Activated T-helper 2 cell treated with anti-CD3 and anti-CD28 coated beads, Interferon-gamma antibody, Interleukin-2, Interleukin-4, amounts not matched to agents 10 μg/mL and 5 μg/mL and 100 μg/mL, durations not matched to agents 14 hours and 24 hours and 36 hours (primary cell): ENCODE measurements at places on chromosomes 4 and X. TPM values are rescaled to one million over a fixed set of nuclear protein-coding genes. Genes with fewer than 3 reads are reported as not detected.

LRCH2 gene
- not detected in 2 replicates for total RNA-seq

RAI2 gene
- 0.16 TPM in 2 replicates for total RNA-seq

DSPP gene
- total RNA-seq = not detected in 2 replicates

TMSB15A gene
- total RNA-seq = 0.37 and 0.39 TPM in 2 replicates

BCAP31 gene
- total RNA-seq = 154 TPM in 2 replicates

GUCY1A1 gene
- total RNA-seq = not detected in 2 replicates

TMEM192 gene
- total RNA-seq = 13.4 and 14.4 TPM in 2 replicates

MAGEA2 gene
- total RNA-seq = not detected in 2 replicates

SYP gene
- total RNA-seq = 3.8 and 4.3 TPM in 2 replicates

GLRA2 gene
- not detected in 2 replicates for total RNA-seq

IL21 gene
- 14.5 TPM in 2 replicates for total RNA-seq

SLC38A5 gene
- 146 and 147 TPM in 2 replicates for total RNA-seq

HCFC1 gene
- 107 and 108 TPM in 2 replicates for total RNA-seq

C1GALT1C1 gene
- total RNA-seq = 24.5 and 25.0 TPM in 2 replicates

ADAMTS3 gene
- total RNA-seq = not detected in 2 replicates

XPNPEP2 gene
- total RNA-seq = 0.11 and 0.16 TPM in 2 replicates

REELD1 gene
- total RNA-seq = not detected in 2 replicates

TKTL1 gene
- total RNA-seq = 0.07 and 0.09 TPM in 2 replicates

AMOT gene
- 1.7 TPM in 2 replicates for total RNA-seq

RNF128 gene
- total RNA-seq = not detected in 2 replicates

TRIM2 gene
- 0.09 and 0.18 TPM in 2 replicates for total RNA-seq
